ENCODE measurements at places on chromosomes 7 and 10.

DNA sequence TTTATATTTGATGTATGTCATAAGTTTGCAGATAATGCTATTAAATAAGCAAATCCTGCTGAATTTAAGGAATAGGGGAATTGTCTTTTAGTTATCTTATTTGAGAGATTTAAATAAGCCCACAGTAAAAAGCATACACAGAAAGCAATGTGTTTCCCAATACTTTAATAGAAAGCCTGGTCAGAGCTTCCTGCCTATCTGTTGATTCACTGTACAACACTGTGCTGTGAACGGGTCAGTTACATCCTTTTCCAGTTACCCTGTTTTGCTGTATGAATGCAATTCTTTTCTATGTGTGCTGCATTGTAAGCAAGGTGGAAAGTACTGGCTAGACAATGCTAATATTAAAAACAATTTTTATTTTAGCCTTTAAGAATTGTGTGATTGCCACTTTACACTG lies 81.2 kb downstream of the ANKRD7 start:
- DNase-seq, result no peak

- no peak for DNase-seq
These were observed 2.4 kb upstream of the CNOT4 start for GRCh38 chr7:135512135-135512887.

DNA sequence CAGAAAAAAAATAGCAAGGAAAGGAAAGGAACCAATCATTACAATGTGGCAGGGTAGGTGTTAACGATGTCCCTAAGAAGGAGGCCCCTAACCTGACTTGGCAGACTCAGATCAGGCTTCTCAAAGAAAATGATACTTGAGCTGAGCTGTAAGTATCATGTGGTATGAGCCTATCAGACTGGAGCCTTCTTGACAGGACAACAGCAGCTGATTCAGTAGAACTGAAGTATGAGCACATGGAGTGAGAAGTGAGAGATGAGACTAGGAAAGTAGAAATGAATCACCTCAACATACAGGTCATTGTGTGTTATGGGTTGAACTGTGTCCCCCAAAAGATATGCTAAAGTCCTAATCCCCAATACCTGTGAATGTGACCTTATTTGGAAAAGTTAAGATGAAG lies 66.3 kb downstream of the MTERF1 start:
- DNase-seq, result no peak

DNA sequence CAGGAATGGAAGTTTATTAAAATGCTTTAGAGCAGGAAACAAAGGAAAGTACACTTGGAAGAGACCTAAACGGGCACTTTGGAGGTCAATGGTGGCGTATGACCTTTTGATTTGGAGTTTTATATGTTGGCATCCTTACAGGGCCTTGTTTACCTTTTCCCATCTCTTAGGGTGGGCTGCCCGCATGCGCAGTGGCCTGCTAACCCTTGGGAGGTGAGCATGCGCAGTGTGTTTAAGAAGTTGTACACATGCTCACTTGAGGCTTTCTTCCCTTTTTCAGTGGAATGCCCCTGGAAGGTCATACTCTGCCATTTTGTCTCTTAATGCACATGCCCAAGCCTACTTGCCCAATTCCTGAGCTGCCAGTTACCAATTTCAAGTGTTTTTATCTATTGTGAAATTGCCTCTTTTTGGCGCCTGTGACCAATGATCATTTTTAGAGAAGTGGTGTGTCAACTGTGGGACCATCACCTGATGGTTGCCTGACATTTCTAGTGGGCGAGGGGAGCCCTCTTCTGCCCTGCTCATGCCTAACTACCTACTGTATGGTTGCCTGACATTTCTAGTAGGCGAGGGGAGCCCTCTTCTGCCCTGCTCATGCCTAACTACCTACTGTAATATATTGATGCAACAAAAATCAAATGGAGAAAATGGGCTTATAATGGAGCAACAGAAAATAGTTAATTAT lies 138.0 kb downstream of the PPP1R9A start:
- no peak for DNase-seq

- DNase-seq, result no peak
These were observed 3.2 kb upstream of the NCOA4 start for GRCh38 chr10:46033602-46034011.

DNA sequence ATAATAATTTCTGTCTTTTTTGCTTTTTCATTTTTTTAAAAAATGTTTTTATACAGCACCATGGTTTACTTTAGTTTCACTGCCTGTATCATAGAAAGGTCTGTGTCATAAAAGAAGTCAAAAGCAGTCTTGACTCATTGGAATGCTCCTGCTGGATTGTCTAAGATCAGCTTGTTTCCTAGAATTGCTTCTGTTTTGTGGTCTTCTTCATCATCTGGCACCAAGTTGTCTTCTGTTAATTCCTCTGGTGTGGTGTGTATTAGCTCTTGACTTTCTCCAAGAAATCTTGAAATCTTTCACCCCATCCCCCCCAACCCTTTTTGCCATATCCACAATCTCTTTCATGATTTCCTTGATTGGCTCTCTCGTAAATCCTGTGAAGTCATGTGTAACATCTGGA lies 250.3 kb upstream of the CXCL12 start:
- DNase-seq, result no peak

GRCh38 chr7:133822001-133822641 lies 305.0 kb upstream of the LRGUK start:
- no peak for DNase-seq

DNA sequence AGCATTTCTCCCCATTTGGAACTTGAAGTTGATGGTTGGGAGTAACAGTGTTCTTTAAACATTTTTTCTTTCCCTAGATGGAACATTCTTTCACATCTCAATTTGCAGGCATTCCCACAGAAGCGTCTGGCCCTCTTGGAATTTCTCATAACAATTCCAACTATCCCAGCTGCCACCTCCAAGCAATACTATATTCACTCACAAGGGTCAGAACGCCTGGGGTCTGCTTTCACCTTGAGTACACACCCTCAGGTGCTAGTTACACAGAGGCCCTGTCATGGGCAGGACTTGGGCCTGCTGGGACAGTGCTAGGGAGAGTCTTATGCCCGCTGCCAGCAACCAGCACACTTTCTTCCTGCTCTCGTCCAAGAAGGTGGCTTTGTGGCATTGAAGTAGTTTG lies 136.5 kb downstream of the JCAD start:
- no peak for DNase-seq

GRCh38 chr7:133702078-133702477 lies 425.1 kb upstream of the LRGUK start:
- no peak for DNase-seq

DNA sequence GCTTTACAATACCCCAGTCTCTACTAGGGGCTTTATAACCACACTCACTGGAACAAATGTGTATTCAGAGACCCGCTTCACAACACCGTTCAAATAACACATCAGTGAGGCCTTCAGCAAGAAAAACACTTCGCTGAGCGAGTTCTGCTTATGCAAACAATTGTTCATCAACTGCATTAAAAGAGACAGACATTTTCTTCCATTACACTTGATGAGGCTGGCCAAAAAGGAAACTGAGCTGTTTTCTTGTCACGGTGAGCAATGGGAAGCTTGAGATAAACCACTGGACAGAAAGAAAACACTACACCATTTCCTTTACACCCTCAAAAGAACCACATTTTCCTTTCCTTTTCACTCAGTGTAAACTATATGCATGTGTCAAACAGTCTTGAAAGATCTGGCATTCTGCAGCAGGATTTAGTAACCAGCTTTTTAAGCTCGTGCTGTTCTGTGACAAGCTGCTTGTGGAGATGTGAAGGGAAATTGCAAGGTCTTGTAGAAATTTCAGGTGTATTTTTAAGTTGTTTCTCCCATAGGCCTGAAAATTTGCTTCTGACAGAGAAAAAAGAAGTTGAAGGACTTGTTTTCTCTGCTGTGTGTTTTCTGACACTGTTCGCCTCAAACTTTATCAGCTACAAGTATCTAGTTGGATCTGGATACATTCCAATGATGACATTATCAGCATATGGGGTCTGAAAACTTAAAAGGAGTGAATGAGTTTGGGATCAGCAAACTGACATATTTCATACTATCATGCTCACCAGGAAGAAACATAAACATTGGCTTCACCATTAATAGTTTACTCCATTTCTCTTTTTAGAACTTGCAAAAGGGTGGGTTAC lies 693.1 kb downstream of the PARD3 start:
- DNase-seq, result no peak
